ENCODE measurements at places on chromosomes 7 and 10.

- no peak for DNase-seq
Observed at GRCh38 chr7:20503278-20503950, 112.1 kb upstream of the ABCB5 start.

GRCh38 chr7:32379510-32380112 lies 110.6 kb downstream of the LSM5 start:
- DNase-seq: no peak

DNA sequence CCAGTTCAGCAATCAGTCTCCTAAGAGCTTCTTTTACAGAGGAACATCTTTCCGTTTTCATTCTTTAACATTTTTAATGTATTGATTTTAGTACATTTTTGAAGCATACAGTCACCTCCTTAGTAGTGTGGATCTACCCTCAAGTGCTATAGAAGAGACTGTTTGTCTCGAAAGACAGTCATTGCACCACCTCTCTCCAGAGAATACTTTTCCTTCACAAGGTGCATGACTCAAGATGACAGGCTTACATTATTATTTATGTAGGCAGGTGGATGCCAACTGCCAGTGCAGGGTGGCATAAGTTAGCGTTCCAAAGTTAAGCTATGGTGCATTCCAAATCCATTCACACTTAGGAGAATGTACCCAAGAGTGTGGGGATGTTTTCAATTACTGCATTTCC lies 71.8 kb downstream of the ZEB1 start:
- DNase-seq: no peak

DNA sequence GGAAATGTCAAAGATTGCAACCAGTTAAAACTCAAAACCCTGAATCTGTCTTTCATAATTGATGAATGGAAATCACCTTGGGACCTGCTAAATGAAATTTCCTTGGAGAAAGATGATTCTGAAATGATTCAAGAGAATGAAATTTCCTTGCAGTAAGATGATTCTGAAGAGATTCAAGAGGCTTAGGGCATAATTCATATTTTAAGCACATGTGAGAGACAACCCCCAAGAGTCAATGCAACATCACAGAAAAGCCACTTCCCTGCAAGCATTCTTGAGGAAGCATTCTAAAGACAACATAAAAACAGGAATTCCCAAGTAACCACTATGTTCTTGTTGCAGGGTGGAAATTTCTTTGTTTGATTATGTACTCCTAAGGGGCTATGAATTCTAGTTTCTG lies 113.7 kb downstream of the RELN start:
- DNase-seq: no peak

DNA sequence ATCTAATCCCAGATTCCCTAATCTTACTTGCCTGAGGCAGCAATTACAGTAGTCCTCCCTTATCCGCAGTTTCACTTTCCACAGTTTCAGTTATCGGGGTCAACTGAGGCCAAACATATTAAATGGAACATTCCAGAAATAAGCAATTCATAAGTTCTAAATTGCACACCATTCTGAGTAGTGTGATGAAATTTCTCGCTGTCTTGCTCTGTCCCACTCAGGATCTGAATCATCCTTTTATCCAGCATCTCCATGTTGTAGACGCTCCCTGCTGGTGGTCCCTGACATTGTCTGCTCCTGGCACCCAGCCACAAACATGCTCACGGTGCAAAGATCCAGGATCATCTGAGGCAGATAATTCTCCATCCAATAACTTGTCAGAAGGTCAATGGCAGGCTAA lies 128.7 kb upstream of the CXCL12 start:
- no peak for DNase-seq

Data from stimulated activated CD4-positive, alpha-beta T cell treated with anti-CD3 and anti-CD28 coated beads, Interleukin-1b, Interleukin-23, amount 100 ng/mL, for 1 hour (primary cell).